ENCODE measurements at places on chromosomes 12 and 14.

- DNase-seq = no peak
These were observed 24.3 kb downstream of the NCOR2 start for GRCh38 chr12:124543052-124543589.

DNA sequence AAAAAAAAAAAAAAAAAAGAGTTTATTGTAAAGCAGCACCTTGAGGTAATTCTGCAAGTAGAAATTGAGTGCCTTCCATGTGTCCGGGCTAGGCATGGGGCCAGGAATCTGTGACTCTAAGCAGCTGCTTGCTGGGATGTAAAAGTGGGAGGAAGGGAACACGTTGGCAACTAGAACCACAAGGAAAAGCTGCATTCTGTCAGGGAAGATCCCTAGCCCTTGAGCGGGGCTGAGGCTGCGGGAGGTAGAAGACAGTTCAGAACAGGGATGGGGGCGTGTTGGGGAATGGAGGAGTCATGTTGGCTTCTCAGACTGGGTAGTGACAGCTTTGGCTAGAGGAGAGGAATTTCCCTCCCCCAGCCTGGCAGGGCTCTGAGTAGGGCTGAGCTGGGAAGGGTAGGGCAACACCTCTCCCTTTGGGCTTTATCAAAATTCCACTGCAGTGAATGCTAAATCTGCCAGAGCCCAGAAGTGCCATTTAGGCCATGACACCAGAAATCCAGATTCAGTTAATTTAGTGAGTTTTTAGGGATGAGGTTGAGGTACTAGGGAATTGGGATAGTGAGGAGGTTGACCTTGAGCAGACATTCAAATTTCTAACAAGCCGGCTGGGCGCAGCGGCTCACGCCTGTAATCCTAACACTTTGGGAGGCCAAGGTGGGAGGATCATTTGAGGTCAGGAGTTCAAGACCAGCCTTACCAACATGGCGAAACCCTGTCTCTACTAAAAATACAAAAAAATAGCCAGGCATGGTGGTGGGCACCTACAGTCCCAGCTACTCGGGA lies 3.4 kb upstream of the TRAFD1 start:
- DNase-seq = peak; percentile 37

GRCh38 chr14:98959410-98959809 lies 312.6 kb downstream of the BCL11B start:
- no peak for DNase-seq

DNA sequence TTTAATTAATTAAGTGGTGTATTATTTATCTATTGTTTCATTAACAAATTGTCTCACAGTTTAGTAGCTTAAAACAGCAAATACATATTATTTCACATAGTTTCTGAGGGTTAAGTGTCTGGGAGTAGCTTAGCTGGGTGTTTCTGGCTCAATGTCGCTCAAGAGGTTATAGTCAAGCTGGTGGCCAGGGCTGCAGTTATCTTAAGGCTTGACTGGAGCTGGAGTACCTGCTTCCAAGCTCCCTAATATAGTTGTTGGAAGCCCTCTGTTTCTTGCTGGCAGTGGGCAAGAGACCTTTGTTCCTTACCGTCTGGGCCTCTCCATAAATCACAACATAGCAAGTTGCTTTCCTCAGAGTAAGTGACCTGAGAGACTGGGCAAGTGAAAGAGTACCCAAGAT lies 66.6 kb downstream of the RAD51B start:
- no peak for DNase-seq

- no peak for DNase-seq
These were observed 189.5 kb upstream of the PLEKHG7 start for GRCh38 chr12:92513231-92513730.

GRCh38 chr12:28536088-28536487 lies 345.8 kb downstream of the CCDC91 start:
- peak; percentile 38 for DNase-seq

DNA sequence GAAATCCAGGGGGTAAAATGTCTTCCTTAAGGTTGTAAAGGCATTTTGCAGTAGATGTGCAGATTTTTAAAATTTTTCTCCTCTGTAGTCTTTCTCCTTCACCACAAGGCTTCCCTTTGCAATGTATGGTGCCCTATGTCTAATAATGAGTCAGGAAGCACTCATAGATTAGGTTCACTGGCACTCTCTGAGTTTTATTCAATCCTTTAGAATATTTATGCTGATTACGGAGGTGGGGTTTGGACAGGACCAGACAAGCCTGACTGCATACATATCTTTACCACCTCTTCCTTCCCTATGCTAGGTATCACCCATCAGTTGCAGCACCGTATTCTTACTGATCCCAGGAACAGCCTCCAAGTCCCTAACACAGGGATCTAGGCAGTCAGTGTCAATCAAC lies 99.5 kb downstream of the NEDD1 start:
- no peak for DNase-seq

GRCh38 chr14:90758959-90759358 lies 57.3 kb downstream of the TTC7B start:
- peak; percentile 42 for DNase-seq
